ENCODE measurements at places on chromosomes 5 and 9.

DNA sequence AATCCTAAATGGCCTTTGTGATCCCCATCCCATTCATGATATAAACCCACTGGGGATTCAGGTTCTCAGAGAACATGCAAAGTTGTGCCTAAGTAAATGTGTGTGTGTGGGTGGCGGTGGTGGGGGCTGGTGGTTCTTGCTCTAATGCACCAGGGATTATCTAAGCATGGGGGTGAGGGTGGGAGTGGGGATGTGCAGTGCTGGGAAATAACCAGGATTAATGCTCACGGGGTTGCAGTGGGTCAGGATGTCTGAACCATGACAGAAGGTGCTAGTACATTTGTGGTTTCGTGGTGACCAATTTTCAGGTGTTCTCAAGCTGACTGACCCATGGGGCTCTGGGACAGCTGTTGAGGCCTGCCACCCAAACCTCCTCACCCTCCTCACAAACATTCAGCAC lies 101.0 kb downstream of the ZNF608 start:
- no peak for DNase-seq

GRCh38 chr5:133523961-133524586 lies 88.3 kb downstream of the FSTL4 start:
- no peak for DNase-seq

GRCh38 chr5:19047277-19047676 lies 940.7 kb downstream of the CDH18 start:
- DNase-seq, result no peak

DNA sequence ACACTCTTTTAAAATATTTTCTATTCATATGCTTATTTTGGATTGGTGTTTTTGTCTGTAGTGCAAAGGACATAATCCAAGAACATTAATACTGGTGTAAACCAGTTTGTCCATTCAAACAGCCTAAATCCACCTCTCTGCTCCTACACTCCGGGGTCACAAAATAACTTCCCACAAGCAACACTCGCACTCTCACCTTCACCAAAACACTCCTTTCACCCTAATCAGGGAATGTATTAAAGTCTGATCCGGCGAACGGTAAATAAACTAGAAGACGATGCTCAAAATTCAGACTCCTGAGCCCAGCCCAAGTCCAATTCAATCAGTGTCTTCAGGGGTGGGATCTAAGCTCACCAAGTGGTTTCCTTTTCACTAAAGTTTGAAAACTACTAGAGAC lies 649 bp downstream of the AP3B1 start:
- DNase-seq, result no peak

DNA sequence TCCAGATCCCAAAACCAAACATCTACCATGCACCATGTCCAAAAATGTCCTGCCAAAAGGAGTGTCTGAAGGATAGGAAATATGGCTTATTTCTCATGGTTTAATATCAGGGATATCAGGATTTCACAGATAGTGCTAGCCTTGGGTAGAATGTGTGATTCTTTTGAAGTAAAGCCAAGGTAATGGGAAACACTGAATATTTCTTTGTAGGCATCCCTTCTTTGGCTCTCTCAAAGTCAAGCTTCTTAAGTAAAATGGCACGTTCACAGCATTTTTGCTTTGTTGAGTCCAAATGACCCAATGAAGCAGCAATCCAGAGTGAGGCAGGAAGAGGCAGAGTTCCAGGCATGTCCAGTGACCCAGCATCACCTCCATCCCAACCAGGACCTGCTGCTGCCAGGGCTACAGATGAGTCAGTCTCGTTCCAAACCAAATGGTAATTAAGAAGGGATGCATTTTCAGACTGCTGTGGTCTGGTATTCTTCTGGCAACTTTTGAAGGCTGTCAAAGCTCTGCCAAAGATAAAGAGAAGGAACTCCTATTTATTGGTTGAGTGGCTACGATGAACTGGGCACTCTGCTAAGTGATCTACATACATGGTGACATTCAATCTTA lies 678.8 kb upstream of the KLF4 start:
- no peak for DNase-seq

- no peak for DNase-seq
Observed at GRCh38 chr5:169385636-169386035, 84.7 kb upstream of the SLIT3 start.

- DNase-seq, result no peak
Observed at GRCh38 chr9:136206602-136207275, 1.8 kb upstream of the LHX3 start.

GRCh38 chr9:18331310-18331684 lies 142.7 kb upstream of the ADAMTSL1 start:
- DNase-seq, result peak; percentile 21

DNA sequence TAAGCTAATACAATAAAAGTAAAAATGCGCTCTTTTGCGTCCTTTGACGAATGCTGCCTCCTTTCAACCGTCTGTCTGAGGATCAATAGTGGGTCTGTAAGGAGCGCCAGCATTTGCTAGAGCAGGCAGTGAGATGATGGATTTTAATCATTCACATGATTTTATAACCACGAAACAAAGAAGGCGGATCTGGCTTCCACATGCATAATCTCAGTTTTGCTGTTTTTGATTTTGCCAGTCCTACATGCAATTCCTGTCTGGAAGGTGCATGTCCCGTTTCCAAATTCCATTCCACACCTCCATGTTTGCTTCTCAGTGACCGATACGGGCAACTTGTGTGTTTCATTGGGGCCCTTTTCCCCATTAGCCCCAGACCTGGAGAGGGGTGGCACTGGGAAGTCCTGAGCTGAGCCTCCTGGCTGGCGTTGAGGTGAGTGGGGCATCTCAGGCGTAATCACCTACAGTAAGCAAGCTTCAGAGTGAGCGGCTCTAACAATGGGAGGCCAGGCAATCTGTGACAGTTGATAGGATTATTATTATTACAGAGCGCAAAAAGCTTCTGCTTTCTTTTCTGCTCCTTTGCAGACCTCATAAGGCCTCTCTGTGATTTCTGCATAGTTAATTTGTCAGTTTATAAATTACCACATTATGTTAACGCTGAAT lies 405.4 kb downstream of the ZSWIM6 start:
- no peak for DNase-seq

DNA sequence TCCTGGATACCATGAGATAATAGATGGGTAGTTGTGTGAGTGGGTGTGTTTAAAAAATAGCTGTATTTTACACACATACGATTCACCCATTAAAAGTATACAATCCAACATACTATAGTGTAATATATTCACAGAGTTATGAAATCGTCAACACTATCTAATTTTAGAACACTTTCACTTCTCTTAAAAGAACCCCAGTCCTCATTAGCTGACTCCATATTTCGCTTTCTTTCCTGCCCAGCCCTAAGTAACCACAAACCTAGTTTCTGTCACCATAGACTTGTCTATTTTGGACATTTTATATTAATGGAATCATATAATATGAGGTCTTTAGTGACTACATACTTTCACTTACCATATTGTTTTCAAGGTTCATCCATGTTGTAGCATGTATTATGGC lies 63.8 kb upstream of the S1PR3 start:
- DNase-seq, result no peak

GRCh38 chr5:55096182-55096581 lies 6.3 kb upstream of the GZMA start:
- DNase-seq, result no peak

DNA sequence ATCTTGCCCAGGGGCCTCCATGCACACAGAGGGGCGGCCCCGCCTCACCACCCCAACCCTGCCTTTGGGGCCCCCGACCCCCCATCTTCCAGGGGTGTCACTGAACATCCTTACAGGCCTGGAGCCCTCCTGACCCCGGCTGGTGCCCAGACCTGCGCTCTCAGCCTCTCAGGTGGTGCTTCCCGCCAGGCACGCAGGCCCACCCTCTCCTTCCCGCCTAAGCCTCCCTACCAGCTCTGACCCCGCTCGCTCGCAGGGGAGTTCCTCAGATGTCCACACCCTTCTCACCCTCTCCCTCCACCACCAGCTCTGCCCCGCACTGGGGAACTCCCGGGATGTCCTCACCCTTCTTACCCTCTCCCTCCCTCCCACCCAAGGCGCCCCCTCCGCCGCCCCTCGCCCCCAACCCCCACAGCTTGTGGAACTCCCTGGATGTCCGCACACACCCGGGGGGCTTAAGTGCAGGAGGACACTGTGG lies 12.3 kb upstream of the QRFP start:
- no peak for DNase-seq

- DNase-seq, result no peak
Observed at GRCh38 chr9:110521206-110521605, 58.3 kb downstream of the SVEP1 start.

GRCh38 chr5:173056783-173057061 lies 570 bp downstream of the CREBRF start:
- DNase-seq, result no peak

GRCh38 chr5:100827481-100827889 lies 75.6 kb downstream of the ST8SIA4 start:
- DNase-seq, result peak; percentile 72

DNA sequence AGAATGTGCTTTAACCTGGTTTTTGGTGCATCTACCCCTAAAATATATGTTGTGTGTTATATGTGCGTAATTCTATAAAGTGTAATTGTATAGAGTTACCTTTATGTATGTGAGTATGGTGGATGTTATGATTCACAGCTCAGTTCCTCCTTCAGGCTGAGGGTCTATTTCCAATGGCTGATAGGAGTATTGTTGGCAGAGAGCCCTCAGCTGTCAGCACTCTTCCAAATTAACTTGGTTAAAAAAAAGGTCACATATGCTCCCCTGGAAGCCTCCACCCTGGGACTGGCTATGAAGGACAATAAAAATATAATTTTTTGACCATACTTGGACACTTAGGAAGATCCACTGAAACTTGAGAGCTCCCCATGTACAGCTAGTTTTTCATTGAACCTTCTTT lies 250.4 kb upstream of the CDH12 start:
- no peak for DNase-seq

- DNase-seq, result no peak
Observed at GRCh38 chr9:12817702-12818101, 42.9 kb downstream of the LURAP1L start.

GRCh38 chr5:5688194-5688924 lies 265.9 kb downstream of the ICE1 start:
- no peak for DNase-seq

DNA sequence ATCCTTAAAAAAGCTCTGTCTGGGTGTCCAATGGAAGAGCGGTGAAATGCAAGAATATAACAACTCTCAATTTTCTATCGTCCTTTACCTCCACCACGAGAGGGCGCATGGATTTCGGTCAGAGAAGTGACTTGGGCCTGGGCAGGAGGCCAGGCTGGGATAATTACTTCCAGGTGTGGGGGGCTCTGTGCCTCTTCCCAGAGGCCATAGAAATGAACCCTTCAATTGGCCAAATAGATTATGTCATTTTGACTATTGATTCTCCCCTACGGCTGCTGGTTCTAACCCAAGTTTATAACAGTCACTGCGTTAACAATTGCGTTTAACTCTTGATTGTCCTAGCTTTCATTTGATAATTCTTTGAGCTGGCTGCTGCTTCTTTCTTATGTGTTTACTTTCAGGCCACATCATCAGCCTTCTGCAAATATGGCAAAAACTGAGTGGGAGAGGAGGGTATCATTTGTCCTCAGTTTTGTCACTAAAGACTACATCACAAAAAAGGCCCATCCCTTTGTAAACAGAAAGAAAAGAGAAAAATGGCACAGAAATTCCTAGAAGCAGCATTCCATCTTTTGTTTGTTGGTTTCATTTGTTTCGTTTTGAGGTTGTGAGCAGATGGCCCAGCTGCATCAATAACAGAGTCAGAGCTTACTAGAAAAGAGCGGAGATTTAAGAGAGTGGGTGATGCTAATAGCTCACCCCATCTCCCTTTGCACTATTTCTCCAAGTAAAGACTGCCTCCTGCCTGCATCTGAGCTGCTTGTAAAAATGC lies 45.4 kb upstream of the ZFR start:
- peak; percentile 100 for DNase-seq

DNA sequence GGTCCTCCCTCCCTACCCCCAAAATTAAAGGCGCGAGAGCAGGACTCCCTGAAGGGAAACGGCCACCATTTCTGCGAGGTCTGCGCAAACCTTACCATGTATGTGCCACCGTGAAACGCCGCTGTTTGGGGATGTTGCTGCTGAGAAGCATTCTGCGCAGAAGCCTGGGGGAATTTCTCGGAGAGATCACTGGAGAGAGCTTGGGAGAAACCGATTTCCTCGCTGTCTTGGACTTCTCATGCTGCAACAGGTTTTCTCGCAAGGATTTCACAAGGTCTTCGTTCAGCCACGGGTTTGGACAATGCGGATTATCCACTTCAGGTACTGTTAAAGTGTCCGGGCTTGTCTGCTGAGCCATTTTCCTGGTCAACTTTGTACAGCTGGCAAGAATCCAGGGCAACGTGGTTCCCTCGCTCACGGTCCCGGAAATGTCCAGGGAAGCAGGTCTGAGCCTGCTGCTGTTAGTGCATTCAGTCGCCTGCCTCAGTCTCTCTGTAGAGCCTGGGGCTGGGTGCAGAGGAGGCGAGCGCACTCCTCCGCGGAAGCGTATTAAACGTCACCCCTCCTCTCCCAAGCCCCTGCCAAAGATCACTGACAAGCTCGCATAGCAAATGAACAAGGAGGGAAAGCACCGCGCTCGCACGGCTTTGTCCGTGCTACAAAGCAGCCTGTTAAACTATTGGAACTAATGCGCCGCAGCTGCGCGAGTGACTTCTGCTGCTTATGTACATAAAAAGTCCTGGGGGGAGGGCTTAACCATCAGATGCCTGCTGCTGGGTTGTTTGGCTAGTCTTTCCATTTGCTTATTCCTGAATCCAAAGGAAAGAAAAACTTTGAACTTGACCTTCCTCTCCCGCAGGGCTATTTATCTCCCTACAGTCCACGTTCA lies 125.1 kb downstream of the PDE4D start:
- peak; percentile 87 for DNase-seq

DNA sequence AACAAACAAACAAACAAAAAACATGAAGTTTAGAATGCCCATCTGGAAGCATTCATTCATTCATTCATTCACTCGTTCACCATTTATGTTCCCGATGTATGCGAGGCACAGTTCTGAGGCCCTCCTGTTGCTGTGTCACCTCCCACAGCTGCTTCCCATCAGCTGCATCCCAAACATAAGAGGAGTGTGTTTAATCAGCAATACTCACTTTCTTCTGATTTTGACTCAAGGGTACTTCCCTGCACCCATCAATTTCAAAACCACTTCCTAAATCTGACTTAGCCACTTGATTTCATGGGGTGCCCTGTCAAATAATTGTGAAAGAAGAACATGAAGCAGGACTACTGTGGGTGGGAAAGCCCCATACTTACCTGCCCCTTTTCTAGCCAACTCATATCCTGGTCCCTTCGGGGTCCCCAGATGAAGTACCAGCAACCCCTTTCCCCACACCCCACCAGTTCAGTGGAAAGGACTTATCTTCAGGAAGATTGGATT lies 128.0 kb upstream of the IL12B start:
- DNase-seq, result no peak

- peak; percentile 6 for DNase-seq
Observed at GRCh38 chr5:60668686-60669304, 31.2 kb downstream of the DEPDC1B start.
